Activated naive CD4-positive, alpha-beta T cell treated with Interleukin-2 at 50 U/mL for 16 hours (primary cell): ENCODE measurements at places on chromosomes 6 and 20.
A peak's percentile ranks its signal among the peaks of the same experiment; 100 is the strongest.

DNA sequence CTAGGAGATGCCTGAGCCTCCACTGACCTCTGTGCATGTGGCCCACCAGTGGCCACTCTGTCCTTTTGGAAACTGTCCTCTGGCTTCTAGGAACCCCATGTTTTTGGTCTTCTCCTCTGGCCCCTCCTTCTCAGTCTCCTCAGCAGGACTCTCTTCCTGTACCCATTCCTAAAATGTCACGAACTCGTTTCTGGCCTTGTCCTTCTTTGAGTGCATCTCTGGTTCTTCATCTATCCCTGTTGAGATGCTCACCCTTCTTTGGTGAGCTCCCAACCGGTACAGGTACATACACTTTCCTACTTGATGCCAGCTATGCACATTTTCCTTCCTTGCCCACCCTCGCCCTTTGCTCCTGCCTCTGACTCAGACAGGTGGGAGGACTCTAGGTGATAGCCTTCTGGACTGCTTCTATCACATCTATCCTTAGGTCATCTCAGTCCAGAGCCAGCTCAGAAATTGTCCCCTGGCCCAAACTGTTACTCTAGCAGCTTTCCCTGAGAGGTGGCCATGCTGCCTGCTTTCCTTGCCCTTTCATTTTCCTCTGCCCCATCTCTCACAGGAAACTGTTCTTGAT is 14.8 kb upstream of the NNAT start:
- no peak for DNase-seq

GRCh38 chr6:107045826-107046675 is 18.1 kb downstream of the MTRES1 start:
- DNase-seq: no peak

DNA sequence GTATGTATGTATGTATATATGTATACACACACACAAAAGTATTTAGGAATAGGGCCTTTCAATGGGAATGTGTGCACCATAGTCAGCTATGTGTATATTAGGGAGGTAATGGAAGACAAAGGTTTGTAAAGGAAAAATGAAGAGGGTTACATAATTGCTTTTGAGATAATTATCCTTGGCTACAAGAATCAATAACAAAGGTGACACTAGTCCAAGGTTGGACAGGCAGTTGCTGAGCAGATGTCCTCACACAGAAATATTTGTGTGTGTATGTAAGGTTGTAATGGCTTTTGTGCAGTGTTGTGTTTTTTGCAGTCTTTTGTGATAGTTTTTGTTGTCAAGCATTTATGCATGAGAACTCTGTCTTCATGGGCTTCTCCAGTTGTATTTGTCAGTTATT is 157.9 kb upstream of the MARCKS start:
- no peak for DNase-seq

DNA sequence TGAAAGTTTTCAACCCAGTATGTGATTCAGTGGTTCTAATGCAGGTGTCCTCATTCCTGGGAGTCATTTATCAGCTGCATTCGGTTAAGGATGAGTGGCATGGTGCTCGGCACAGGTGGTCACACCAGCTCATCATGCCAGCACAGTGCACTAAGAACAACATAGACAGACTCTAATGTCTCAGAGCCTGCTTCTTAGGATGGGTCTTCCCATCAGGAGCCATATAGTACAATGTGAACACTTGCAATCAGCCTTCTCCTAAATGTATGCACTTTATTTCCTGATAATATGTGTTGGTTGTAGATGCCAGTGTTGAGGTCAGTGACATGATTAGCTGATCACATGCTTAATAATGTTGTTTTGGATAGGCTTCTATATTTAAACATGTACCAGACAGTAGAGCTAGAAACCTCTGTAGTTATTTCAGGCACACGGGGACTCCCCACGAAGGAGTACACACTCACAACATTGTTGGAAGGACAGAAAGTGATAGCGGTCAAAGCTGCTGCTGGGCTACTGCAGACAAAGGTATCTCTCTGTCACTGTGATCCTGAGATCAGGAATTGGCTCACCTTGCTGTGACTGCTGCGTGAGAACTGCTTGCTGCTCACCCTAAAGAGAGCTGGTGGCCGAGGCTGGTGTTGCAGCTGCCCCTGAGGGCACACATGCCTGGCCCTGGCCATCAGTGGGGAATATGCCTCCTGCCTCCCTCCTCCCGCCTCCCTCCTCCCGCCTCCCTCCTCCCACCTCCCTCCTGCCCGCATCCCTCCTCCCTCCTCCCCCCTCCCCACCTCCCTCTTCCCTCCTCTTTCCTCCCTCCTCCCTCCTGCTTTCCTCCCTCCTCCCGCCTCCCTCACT is 195.4 kb downstream of the SMOC2 start:
- no peak for DNase-seq

GRCh38 chr20:46698788-46699187 is 9.5 kb upstream of the TP53RK start:
- no peak for DNase-seq

- no peak for DNase-seq
Measured at GRCh38 chr6:11968241-11968806, 43.8 kb upstream of the HIVEP1 start.

GRCh38 chr6:17149571-17149970 is 47.7 kb downstream of the STMND1 start:
- DNase-seq: no peak

- no peak for DNase-seq
Measured at GRCh38 chr6:6331393-6331792, 10.9 kb upstream of the F13A1 start.

GRCh38 chr6:135831016-135831415 is 20.5 kb upstream of the PDE7B start:
- no peak for DNase-seq

DNA sequence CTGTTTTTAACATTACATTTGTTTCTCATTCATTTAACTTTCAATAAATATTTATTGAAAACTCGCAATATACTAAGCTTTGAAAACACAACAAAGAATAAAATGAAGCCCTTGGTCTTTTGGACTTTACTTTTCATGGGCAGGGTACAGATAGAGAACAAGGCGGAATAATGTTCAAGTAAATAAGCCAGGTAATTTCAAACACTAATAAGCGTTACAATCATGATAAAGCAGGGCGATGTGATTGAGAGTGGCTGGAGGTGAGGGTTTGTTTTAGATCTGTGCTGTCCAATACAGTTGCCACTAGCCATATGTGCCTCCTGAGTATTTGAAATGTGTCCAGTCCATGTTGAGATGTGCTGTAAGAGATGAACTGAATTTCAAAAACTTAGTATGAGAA is 307.1 kb downstream of the ALDH8A1 start:
- no peak for DNase-seq

DNA sequence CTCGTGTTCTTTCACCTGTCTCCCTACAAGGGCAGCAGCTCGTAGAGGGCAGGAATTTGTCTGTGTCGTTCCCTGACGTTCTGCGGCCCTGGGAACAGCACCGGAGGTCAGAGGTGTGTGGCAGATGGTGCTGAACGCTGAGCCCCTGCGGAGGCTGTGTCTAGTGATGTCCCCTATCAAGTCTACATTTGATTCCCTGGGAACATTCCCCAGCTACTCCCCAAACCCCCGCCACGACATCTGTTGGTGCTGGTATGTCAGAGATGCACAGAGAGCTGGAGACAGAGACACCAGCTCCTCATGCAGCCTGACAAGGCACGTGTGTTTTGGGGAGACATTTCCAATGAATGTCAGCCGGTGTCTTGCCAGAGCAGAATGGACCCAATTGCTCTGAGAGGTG is 7.7 kb downstream of the PMEPA1 start:
- DNase-seq: no peak

DNA sequence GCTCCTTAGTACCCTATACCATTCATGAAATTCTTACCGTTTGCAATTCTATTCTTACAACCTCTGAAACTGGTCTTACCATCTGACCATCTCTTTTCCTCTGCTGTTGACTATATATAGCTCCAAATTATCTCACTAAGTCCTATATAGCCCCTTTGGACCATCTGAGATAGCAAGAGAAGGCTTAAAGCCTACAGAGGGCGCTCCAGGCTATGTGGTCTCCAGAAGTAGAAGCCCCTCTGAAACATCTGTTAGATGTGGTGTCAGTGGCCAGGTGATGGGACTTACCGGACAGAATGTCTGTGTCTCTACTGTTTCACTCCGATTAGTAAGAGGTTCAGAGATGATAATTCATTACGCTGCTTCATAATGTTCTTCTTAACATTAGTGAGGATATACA is 140.7 kb upstream of the BMP2 start:
- DNase-seq: no peak

DNA sequence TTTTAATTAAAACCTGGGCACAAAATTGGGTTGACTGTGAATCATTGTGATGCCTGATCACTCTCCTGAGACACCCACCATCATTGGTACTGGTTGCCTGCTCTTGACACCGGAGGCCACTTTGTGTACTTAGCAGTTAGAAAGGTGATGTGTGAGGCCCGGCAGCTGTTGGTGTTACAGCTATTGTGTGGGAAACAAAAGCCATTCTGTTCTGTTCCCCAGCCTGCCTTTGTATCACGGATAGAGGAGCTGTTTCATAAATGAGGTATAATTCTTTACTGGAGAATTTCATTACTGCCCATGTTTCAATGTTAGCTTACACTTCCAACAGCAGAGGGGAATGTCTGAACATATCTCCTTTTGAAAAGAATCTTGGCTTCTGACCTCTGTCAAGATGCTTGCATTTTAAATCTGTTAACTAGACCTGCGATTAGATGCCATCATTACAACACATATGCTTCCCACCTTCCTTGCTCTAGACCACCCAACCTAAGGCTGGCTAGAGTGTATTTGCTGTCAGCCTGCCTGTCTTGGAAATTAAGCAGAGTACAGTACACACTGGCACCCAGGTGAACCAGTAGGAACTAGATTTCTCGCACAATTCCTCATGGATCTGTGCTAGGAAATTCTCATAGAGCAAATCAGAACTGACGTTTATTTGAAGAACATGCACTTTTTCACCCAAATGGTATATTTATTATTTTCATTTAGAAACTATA is 142.4 kb upstream of the INSM1 start:
- DNase-seq: no peak

DNA sequence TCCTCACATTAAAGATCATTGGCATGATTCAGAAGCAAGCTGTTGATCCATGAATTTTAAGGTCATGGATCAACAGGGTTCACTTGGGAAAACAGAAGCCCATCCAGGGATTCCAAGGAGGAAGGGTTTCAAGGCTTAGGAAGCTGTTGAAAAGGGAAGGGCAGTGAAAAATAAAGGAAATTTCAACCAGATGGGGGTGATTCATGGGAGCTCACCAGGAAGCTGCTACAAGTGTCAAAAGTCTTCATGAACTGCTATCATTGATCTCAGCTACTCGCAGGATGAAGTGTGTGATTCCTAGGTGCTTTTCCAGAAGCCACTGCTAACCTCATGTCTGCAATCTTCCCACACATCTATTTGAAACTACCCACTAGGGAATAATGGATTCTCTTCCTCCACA is 26.2 kb downstream of the ADTRP start:
- no peak for DNase-seq

DNA sequence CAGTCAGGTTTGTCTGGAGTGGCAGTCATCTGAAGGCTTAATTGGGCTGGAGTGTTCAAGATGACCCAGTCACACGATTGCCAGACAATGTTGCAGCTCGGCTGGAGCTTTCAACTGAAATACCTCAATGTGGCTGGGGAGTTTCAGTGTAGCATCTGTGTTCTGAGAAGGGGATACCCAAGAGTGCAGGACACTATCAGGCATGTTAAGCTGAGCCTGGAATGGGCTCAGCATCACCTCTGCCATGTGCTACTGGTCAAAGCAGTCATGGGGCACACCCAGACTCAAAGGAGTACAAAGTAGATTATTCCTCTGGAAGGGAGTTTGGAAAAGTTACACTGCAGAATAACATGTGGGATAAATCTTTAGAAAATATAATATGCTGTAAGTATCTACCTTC is 363.9 kb downstream of the KIF16B start:
- DNase-seq: no peak

- DNase-seq: no peak
Measured at GRCh38 chr6:84568971-84569370, 195.4 kb downstream of the TBX18 start.

DNA sequence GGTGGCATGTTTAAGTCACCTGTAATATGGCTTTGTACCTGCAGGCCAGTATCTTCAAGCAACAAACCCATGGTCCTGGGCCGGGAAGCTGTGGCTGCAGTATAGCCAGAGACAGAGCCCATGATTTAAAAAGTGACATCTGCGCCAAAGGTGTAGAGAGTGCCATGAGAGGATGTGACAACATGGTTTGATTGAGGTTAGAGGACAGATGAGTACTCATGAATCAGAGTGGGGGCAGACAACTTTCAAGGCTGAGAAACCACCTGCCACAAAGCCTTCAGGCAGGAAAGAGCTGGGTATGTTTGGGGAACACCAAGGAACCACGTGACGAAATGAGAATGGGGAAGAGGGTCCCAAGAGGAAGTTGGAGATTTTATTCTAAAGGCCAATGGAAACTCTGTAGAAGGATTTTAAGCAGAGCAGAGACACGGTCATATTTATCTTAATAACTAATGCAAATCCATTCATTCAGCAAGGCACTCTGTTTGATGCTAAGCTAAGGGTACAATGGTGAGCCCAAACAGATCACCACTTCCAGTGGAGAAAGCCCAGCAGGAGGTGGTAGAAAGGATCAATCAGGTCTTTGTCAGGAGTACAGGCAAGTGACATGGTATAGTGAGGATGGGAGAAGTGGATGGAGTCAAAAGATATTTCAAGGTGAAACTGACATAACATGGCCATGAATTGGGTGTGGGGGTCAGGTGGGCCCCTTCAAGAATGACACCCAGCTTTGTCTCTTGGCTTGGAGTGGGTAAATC is 3.4 kb upstream of the MICAL1 start:
- DNase-seq: peak; percentile 45

- no peak for DNase-seq
Measured at GRCh38 chr6:47146431-47147174, 104.5 kb upstream of the ADGRF1 start.

- no peak for DNase-seq
Measured at GRCh38 chr20:14478126-14478525, 140.7 kb upstream of the FLRT3 start.

DNA sequence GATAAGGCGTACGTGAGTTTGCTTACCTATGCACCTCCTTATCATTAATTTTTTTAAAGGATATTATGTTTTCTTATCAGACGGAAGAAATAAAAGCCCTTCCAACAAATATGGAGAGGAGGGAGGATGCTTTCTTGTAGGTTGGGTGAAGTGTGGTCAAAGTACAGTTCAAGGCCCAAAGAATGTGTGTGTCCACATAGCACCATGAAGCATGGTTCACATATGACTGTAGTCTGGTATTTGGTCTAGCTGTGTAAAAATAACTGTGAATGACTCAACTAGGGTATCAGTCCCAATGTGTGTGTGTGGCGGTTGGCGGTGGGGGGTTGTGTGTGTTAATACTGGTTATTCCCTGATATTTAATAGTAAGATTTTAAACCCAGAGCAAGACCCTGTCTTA is 212.7 kb downstream of the TMEM242 start:
- no peak for DNase-seq

- DNase-seq: peak; percentile 30
Measured at GRCh38 chr6:135537741-135538301, 40.3 kb upstream of the AHI1 start.

DNA sequence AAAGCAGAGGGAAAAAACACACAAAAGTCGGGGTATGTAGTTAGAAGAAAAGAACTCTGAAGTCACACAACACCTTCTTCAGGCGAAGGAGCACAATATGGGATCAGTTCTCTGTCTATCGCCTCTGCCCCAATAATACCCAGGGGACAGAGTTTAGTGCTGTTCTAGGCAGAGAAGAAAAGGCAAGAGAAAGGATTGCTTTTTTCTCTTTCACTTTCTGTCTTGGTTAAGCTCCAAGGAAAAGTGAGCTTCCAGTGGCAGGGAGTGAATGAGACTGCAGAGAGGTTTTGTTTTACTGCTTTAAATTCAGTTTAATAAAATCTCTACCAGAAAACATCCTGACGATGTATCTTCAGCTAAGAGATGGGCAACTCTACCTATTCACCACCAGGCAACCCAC is 86.6 kb upstream of the STXBP5 start:
- no peak for DNase-seq
